C1 segment of cervical spinal cord (tissue), 14 donors: ENCODE measurements at places on chromosomes 11 and 22.

GRCh38 chr11:66277471-66278362, at the start of gene CNIH2:
Gene CNIH2 (plus strand): TSS chr11:66278175. CDS start chr11:66278457, 282 bp downstream.
- DNase-seq = no peak

DNA sequence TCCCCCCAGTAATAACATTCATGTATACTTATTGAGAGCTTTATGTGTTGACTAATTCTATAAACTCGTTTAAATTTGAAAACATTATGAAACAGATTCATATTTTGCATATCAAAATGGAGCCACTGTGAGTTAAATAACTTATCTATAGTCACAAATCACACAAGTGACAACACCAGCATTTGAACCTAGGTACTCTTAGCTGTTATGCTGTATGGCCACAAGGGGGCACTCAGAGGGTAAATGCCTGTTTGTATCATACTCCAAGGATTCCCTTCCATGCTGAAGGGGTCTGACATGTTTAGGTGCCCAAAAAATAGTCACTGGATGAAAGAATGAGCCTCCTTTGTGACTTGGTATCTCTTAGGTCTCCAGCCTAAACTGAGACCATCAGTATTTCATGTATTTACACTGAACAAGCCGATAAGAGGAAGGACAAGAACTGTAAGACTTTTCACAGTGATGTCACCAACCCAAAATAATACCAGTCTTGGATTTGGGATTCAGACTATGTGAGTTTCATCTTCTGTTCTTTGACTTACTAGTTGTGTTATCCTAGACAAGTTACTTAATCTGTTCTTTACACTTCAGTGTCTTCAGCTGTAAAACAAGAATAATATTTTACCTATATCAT, 12.2 kb upstream of the OR52D1 start:
- DNase-seq = no peak

DNA sequence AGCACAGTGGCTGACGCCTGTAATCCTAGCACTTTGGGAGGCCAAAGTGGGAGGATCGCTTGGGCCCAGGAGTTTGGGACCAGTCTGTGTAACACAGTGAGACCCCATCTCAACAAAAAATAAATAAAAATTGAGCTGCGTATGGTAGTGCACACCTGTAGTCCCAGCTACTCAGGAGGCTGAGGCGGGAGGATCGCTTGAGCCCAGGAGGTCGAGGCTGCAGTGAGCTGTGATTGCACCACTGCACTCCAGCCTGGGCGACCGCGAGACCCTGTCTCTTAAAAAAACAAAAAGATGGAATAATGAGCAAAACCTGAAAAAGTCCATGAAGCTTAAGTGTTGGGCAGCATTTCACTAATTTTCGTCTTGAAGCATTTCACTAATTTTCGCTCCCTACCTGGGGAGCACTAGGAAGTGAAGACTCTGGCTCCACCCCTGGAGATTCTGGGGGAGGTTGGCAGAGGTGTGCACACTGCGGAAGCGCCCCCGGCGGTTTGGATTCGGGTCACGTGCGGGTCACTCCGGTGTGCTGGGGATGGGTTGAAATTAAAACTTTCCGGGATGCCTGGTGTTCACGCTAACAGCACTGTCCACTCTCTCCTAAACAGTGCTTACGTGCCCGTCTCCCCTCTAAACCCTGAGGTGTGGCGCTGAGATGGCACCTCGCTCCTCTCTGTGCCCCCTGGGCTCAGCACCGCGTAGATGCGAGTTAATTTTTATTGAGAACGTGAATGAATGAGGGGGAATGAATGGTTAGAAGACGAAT, 906 bp upstream of the NAA40 start:
- no peak for DNase-seq

GRCh38 chr11:57368845-57369232, 12.1 kb downstream of the PRG3 start:
- DNase-seq = no peak

- no peak for DNase-seq
Observed at GRCh38 chr22:46937939-46938338, 175.5 kb downstream of the TBC1D22A start.

GRCh38 chr11:30538251-30538650, 47.9 kb downstream of the MPPED2 start:
- no peak for DNase-seq

- no peak for DNase-seq
Observed at GRCh38 chr11:70734379-70734778, 336.1 kb downstream of the CTTN start.

DNA sequence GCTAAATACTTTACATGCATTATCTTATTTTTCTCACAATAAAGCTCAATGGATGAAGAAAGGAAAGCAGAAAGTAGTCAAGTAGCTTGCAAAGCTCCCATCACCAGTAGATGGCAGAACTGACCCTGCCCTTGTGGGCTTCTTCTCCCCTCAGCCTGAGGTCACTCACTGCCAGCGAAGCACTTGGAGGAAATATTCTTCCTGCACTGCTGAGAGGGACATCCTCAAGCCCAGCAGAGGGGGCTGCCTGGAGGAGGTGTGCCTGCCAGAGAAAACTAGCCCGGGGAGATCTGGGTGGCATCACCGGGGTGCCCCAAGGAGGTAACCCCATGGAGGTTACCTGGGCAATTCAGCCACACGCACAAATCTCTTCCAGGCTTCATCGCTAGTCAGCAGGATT, 6.6 kb downstream of the APOL4 start:
- DNase-seq = peak; percentile 39

GRCh38 chr11:665704-666281, 28.7 kb downstream of the DRD4 start:
- no peak for DNase-seq

DNA sequence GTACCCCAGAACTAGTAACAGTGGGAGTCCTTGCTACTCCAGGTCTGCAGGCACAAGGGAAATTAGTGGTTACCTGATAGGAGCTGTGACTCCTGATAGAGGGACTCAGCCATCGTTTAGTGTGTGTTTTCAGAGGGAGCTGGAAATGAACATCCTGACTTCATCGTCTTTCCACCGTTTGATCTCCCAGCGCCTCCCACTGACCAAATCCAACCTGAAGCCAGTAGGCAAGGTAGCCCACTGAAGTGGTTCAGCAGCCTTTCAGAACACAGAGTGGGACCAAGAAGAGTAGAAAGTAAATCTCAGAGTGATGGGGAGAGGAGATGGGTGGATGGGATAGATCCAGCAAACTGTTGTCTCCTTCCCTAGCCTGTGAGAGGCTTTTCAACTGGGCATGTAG, 385.9 kb downstream of the INSC start:
- no peak for DNase-seq

GRCh38 chr11:34836958-34837856, 79.0 kb downstream of the APIP start:
- DNase-seq = no peak

- DNase-seq = peak; percentile 34
Observed at GRCh38 chr11:124863137-124863825, 2.0 kb upstream of the ROBO3 start.

DNA sequence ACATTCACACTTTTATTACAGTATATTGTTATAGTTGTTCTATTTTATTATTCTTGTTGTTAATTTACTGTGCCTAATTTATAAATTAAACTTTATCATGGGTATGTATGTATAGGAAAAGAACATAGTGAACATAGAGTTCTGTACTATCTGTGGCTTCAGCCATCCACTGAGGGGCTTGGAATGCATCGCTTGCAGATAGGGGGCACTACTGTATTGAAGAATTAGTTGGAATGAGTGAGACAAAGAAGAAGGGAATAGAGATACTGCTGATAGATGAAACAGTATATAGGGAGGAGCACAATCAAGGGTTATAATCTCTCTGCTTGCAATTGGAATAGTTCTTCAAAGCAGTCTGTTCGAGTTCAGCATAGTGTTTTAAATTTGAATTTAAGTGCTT, 432.2 kb downstream of the RAB38 start:
- DNase-seq = no peak

GRCh38 chr11:132864811-132865576, 667.3 kb downstream of the OPCML start:
- DNase-seq = no peak

GRCh38 chr11:128409476-128409875, 177.9 kb downstream of the ETS1 start:
- DNase-seq = no peak

GRCh38 chr11:126592496-126593410, 237.3 kb downstream of the ST3GAL4 start:
- DNase-seq = no peak

GRCh38 chr11:2301631-2302305, at the start of the genes C11orf21 and TSPAN32:
Gene C11orf21 (minus strand): TSS chr11:2301918. CDS start chr11:2301808, 110 bp downstream.
Gene TSPAN32 (plus strand): TSS chr11:2302013. CDS start chr11:2302150, 137 bp downstream.
- no peak for DNase-seq

DNA sequence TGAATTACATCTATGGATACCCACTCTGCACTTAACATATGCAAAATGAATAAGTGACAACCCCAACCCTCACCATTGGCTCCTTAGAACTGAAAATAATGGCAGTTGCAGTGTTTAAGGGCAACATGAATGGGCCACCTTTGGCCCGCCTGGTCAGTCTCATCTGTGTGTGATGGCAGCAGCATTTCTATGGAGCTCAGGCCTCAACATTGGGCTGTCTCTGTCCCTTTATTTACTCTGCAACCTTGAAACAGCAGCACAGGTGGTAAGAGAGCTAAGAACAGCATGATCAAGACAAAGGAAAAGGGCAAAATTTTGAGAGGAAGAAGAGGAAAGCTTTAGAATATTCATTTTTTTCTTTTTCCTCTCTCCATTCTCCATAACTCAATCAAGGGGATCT, 38.3 kb upstream of the TMEM135 start:
- DNase-seq = no peak

- DNase-seq = no peak
Observed at GRCh38 chr11:71083105-71083504, 169.3 kb downstream of the SHANK2 start.

- no peak for DNase-seq
Observed at GRCh38 chr11:132222345-132222744, 851.9 kb downstream of the NTM start.

DNA sequence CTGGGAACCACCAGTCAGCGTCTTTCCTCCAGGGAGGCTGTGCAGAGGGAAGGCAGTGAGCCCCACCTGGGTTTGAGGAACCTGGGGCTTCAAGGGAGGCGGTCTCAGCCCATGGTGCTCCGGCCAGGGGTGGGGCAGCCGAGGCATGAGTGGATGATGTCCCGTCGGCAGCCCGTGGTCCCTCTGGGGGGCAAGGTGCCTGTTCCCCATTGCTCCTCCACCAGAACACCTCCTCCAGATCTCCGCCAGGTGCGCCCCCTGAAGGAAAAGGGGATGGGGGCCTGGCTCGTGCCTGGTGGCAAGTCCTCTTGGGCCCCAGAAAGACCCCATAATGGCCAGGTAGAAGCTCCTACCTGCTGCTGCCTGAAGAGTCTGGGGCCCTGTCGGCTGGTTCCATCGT, 94.1 kb downstream of the KCNQ1 start:
- no peak for DNase-seq

- DNase-seq = peak; percentile 96
Observed at GRCh38 chr11:31761636-31762035, 49.5 kb downstream of the PAX6 start.
